CD4-positive, alpha-beta T cell treated with Interleukin-15 for 1 hour (primary cell): ENCODE measurements at places on chromosomes 16 and 17.

- no peak for DNase-seq
These were observed 942.1 kb downstream of the KCNJ2 start for GRCh38 chr17:71111460-71111859.

GRCh38 chr16:62831235-62831850 lies 795.1 kb upstream of the CDH8 start:
- DNase-seq: no peak

- DNase-seq: no peak
These were observed 9.4 kb upstream of the SPATA2L start for GRCh38 chr16:89710709-89711564.

GRCh38 chr16:76490036-76490639 lies 212.9 kb downstream of the CNTNAP4 start:
- DNase-seq: no peak

GRCh38 chr16:87778476-87778829 lies 12.7 kb upstream of the KLHDC4 start:
- no peak for DNase-seq

DNA sequence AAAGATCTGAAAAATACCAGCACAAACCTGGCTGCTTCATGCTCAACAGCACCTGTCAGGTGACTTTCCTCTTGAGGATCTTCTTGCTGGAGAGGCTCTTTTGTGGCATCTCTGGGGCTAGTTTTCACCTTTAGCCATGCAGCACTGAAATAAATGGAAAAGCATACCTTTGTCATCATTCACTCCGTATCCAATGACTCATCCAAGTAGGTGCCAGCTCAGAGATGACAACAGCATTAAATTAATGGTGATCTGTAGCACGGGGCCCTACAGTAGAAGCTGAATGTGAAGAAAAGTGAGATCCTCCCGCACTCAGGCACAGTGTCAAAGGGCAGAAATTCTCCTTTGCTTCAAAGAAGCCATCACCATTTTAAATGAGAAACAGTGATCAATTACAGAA lies 32.2 kb downstream of the KIAA0753 start:
- DNase-seq: no peak

GRCh38 chr16:1502092-1503004 lies 9.2 kb downstream of the TELO2 start:
- no peak for DNase-seq

GRCh38 chr17:54085934-54086333 lies 263.2 kb downstream of the KIF2B start:
- no peak for DNase-seq

GRCh38 chr17:81328978-81329926 lies 34.1 kb upstream of the SLC38A10 start:
- DNase-seq: peak; percentile 64

- DNase-seq: no peak
These were observed 111.7 kb downstream of the IRF8 start for GRCh38 chr16:86010680-86011141.

- no peak for DNase-seq
These were observed 1469.5 kb upstream of the GOT2 start for GRCh38 chr16:60203525-60204124.

DNA sequence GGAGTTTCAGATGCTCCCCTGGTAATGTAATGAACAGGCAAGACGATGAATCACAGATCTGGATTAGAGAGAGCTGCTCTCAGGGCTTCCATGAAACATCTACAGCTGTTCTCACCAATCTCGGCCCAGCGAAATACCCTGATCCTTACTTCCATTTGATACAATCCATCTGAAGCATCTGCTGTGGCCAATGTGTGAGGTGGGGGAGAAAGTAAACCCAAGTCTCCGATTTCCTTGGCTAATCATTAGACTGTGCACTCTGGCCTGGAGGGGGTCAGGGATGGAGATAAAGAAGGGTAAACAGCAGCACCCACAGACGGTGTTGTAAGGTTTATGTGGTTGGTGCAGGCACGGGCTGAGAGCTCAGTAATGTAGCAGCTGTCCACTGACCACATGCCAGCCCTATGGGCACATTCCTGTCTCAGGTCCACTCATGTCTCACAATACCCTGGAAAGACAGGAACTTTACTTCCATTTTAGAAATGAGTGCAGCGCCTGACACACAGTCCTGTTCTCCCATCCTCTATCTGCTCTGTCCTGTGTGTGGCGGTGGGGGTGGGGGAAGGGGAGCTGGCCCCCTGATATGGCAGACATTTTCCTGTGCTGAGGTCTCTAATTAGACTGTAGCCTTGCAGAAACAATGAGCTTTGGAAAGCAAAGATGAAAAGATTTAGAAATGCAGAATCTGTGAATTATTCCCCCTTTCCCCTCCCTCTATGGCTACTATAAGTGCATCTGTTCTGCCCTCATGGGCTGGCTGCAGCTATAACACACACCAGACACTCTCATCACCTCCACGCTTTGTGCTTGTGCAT lies 48.3 kb upstream of the ERN1 start:
- DNase-seq: no peak

GRCh38 chr16:7449808-7450207 lies 117.2 kb downstream of the RBFOX1 start:
- no peak for DNase-seq

- no peak for DNase-seq
These were observed 149.2 kb upstream of the ASIC2 start for GRCh38 chr17:33442320-33442719.

GRCh38 chr17:37608351-37609169 lies 658 bp downstream of the SYNRG start:
- no peak for DNase-seq

- DNase-seq: no peak
These were observed 57.9 kb upstream of the SLC12A3 start for GRCh38 chr16:56807011-56807675.

- DNase-seq: no peak
These were observed 32.2 kb upstream of the IL21R start for GRCh38 chr16:27369806-27370205.

- DNase-seq: no peak
These were observed 14.2 kb downstream of the KIF1C start for GRCh38 chr17:5011928-5012327.

DNA sequence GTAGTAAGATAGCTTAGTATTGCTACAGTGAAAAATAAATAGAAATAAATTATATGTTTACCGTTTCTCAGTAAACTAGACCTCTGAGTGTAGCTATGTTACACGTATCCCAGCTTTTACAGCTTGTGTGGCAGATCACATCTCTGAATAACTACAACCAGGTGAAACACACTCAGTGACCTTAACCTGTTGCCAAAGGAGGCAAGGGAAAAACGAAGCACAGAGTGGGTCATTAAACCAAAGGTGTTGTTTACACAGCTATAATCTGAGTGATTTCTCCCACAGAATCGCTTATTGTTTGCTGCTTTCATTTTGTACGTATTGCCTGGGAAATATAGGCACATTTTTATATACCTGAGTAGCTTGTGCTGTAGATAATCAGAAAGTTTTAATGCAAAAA lies 688.2 kb upstream of the KIF2B start:
- DNase-seq: no peak

DNA sequence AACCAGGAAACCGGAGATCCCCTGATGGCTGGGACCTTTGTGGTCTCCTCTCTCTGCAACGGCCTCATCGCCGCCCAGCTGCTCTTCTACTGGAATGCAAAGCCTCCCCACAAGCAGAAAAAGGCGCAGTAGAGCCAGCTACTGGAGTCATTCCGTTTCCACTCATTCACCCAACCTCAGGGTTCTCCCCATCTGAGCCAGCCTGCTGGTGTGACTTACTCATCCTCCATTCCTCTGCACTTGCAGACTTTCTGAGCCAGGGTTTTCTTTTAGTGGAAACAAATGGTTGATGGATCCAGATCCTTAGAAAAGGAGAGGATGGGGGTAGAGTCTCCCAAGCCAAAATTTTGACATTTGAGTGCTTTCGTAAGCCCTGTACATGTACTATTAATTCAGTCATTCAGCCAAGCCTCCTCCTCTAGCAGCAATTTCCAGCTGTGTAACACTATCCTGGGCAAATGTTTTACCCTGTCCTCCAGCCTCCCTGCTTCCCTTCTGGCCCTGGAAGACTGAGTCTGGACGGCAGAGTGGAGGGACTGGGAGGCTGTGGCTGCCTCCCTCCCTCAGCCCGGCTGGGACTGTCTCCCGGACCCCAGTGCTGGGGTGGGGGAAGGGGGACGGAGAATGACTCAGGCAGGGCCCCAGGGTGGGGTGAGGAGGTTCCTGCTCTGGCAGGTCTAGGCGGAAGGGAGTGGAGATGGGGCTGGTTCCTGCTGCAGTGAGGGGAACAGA lies 2.3 kb downstream of the SOX15 start:
- peak; percentile 20 for DNase-seq

DNA sequence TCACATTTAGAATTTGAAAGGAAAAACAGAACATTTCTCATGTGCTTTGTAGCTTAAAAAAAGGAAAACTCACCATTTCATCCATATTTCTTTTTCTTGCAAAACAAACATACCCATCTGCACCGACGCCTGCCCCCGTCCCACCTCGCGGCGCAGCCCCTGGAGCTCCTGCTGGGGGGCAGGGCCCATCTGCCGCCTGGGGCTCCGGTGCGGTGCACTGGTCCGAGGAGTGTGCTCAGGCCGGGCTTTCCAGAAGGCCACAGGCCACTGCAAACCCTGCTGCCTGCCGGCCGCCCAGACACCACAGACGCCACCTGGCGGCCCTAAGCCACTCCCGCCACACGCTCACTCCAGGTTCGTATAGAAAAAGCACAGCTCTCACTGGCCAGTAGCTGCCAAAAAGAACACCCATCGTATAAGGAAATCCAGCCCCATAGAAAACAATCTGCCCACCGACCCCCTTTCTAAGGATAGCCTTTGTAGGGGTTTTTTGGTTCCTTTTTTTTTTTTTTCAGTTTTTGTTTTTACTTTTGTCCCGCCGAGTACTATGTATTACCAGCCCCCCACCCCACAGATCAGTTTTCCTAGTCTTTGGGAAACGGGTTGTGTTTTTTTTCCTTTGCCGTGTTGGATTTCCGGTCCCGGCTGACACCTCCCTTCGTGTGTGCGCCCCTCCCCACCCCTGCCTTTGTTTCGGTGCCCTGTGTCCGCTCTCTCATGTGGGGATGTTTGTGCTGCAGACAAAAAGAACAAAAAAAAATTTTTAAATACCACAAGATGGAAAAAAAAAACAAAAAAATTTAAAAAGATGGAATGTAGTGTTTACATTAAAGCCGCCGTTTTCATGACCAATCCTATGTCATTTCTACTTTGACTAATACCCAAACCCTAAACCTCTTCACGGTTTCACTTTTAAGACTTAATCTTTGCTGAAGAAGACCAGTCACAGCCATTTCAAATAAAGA lies 68.8 kb downstream of the AMFR start:
- DNase-seq: peak; percentile 69

GRCh38 chr16:12162151-12162985 lies 185.8 kb downstream of the SNX29 start:
- no peak for DNase-seq
